ENCODE measurements at places on chromosomes 6 and 20.

GRCh38 chr6:159037756-159038290 is 7.0 kb downstream of the TAGAP start:
- no peak for DNase-seq

- DNase-seq = no peak
Measured at GRCh38 chr6:15763837-15764236, 101.0 kb upstream of the DTNBP1 start.

GRCh38 chr6:21965953-21966539 is 330.8 kb downstream of the PRL start:
- no peak for DNase-seq

DNA sequence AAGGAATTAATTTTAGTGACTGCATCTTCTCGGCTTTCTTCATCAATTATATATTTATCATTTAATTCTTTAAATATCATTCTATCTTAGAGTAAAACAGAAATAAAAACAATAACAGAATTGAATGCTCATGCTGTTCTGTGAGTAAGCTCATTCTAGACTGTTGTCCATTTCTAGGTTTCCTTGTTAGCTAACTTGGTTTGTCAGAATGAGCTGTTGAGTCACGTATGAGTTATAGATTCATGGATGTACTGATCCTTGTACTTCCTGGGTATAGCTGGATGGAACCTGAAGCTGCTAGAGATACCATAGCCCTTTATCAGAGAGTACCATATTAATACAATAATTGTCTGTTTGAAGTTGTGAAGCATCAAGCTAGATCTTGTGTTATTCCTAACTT is 515.3 kb downstream of the TENT5A start:
- DNase-seq = no peak

GRCh38 chr6:107116328-107116892 is 1.1 kb upstream of the BEND3 start:
- DNase-seq = no peak

GRCh38 chr6:3319610-3320200 is 61.0 kb downstream of the PSMG4 start:
- DNase-seq = no peak
